Stimulated activated CD8-positive, alpha-beta memory T cell treated with anti-CD3 and anti-CD28 coated beads, Interleukin-4, amount 100 ng/mL, for 1 hour (primary cell): ENCODE measurements at places on chromosomes 12 and 14.

DNA sequence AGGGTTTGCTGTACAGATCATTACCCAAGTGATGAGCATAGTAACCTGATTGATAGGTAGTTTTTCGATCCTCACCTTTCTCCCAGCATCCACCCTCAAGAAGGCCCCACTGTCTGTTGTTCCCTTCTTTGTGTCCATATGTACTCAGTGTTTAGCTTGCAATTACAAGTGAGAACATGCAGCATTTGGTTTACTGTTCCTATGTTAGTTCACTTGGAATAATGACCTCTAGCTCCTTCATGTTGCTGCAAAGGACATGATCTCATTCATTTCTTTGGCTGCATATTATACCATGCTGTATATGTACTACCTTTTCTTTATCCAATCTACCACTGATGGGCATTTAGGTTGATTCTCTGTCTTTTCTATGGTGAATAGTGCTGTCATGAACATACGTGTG, 181.6 kb upstream of the FOXG1 start:
- no peak for DNase-seq

- DNase-seq = no peak
These were observed 13.9 kb upstream of the EGLN3 start for GRCh38 chr14:33964599-33965317.

DNA sequence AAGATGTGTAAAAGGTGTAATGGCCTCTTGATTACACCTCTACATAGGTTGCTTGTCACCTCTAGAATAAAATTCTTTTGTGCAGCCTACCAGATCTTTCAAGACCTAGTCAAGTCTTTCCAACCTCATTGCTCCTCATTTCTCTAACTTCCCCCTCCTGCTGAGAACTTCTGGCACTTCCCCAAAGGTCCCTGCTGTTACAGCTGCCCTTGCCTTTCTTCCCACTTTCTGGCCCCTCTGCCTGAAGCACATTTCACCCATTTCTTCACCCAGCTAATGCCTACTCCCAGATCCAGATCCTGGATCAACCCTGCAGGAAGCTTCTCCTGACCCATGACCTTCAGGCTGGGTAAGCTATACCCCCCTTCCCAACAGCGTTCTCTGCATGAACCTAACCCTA, 1.5 kb downstream of the TSHR start:
- no peak for DNase-seq

DNA sequence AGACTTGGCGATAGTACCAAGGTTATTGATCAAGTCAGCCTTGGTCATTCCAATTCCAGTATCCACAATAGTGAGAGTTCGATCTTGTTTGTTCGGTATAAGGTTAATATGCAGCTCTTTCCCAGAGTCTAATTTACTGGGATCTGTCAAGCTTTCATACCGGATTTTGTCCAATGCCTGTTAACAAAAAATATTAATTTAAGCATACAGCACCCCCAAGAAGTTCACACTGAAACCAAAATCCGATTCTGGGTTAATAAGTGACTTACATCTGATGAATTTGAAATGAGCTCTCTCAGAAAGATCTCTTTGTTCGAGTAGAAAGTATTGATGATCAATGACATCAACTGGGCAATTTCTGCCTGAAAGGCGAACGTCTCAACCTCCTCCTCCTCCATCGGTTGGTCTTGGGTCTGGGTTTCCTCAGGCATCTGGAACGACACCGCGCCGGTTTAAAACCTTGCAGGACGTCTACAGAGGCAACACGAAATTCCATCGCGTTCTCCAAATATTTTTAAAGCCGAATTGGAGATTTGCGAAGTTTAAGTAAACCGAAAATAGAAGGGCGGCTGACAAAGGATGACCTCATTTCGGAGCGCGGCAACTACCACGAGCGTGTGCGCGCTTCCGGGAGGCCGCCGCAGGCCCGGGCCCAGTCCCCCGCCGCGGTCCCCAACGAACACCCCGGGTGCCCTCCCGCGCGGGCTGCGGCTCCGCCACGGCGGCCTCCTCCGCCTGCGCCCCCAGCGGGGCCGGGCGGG, 716 bp downstream of the HSP90AA1 start:
- DNase-seq = no peak

- DNase-seq = no peak
These were observed 38.9 kb downstream of the SLC17A8 start for GRCh38 chr12:100395811-100396210.

GRCh38 chr12:115756271-115756670, 521.2 kb downstream of the MED13L start:
- no peak for DNase-seq

DNA sequence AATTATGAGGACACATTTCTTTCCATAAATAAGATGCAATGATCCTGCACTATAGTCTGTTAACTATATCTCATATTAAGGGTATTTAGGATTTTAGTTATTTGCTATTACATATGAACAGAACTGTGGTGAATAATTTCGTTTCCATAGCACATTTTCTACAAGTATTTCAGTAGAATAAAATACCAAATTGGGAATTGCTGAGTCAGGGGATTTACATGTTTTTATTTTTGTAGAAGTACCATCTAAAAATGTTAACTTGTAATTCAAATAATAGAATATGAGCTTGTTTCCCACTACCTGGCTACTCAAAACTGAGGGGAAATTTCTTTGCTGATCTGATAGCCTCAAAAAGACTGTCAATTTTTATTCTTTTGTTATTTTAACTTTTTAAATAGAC, 124.1 kb downstream of the SCAF11 start:
- DNase-seq = no peak

DNA sequence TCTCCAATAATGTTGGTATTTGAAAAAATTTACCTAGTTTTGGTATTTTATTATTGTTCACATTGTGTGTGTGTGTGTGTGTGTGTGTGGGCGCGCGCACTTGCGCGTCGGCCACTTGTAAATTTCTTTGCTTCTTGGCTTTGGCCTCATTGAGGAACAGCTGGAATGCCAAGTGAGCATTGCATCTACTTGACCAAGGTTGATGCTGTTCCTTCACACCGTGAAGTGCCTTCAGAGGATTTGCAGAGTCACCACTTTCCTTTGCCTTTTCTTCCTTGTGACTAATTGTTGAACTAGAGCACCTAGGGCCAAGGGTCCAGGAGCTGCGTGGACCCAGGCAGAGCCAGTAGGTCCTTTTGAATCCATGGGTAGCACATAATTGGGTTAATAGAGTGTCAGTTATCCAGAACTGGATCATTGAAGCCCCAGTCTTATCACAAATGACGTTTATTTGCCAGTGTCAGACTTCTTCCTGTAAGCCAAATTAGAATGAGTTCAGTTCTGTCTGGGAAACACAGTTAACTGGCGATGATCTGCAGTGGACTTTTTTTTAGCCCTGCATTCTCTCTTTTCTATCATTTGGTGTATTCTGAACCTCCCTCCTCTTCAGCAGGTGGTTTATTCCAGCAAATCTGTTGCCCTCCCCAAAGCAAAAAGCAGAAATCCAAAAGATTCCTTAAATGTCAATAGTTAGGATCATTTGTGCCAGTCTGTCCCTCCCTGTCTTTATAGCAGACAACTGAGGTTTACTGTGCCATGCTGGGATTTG, 2.6 kb downstream of the PPP2R5C start:
- DNase-seq = no peak

DNA sequence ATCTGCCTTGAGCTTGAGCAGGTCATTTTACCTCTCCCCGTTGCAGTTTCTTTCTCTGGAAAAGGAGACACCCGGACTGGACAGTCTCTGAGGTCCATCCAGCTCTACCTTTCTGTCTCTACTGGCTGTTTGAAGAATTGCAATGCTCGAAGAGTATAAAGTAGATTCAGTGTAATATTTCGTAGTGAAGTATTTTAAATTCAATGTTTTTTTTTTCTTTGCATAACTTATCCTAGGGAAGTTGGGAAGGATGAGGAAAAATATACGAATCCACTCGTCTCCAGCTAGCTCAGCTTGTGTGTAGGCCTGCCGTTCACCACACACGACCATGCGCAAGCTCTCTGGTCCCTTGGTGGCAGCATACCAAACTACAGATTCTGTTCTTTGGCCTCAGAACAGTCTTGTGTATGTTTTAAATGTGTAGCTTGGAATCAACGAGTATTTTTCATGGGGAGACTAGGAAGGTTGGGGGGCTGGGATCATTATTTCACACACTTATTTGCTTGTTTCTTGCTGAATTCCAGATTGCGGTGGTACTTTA, 307.9 kb downstream of the CACNA1C start:
- no peak for DNase-seq

- DNase-seq = no peak
These were observed 6.7 kb downstream of the WDR20 start for GRCh38 chr14:102146423-102146822.

GRCh38 chr14:98578204-98578603, 693.8 kb downstream of the BCL11B start:
- DNase-seq = no peak

- no peak for DNase-seq
These were observed 88.9 kb downstream of the PTGER2 start for GRCh38 chr14:52402812-52403526.

DNA sequence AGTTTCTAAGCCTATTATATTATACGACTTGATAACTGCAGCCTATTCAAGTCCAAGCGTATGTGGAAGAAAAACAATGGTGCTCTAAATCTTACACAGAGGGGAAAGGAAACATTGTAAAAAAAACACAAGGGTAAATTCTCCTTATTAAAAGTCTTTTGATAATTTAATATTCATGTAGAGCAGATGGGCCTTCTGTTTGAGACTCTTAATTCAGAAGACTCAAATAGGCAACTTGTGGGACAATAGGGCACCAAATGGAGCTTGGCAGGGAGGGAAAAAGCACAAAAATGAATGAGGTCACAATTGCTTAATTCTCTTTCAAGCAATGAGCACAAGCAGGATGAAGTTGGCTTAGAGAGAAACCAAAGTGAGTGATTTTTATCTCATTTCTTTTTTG, 159.4 kb downstream of the NELL2 start:
- DNase-seq = no peak

- DNase-seq = no peak
These were observed 40.6 kb upstream of the LRTM2 start for GRCh38 chr12:1779783-1780182.

- DNase-seq = no peak
These were observed 925 bp upstream of the NANOG start for GRCh38 chr12:7788294-7788660.

GRCh38 chr14:61416591-61416990, 95.2 kb downstream of the PRKCH start:
- DNase-seq = no peak

DNA sequence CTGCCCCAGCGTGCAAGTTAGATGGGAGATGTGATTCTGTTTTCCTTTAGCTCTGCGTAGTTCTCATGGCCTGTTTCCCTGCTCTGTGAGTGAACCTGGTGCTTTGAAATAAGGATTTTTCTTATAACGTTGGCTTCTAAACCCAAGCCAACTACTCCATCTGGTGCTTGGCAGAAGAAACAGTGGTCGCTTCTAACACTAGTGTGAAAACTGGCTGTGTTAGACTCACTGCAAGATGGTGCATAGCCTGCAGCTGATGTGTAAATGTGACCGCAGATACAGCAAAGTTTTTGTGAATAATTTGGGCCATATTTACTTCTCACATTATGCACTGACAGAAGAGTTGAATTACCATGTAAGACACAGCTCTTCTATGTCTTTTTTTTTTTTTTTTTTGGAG, 12.2 kb downstream of the GTF2H3 start:
- DNase-seq = no peak
